IPS-NIHi11 (cell line): ENCODE measurements at places on chromosomes 2 and 18.

DNA sequence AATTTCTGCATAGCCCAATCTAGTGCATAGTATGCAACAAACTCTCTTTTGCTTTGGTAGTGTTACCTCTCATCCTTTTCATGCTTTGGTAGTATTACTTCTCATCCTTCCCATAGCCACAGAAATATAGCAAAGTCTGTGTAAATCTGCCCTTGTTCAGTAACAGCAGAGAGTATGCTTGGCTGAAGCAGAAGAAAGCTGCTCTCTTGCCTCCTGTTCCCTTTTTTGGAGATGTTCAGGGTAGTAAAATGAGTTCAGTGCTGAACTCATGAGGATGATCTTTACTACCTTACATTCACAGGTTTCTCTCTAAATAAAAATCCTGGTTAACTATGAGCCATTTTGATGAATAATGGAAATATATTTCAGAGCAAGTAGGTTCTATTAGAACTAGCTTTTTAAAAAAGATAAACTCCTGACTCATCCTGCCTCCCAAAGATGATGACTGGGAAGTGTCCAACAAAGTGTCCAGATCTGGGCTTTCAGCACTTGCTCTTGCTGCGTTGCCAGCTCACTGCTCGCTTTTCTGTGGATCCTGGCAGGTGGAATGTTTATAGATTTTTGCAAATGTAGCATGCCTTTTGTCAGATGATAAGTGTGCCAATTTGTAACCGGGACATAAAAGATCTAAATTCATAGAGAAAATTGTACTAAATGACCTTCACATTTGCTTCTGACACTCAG lies 29.4 kb upstream of the CHMP3 start:
- DNase-seq: no peak

DNA sequence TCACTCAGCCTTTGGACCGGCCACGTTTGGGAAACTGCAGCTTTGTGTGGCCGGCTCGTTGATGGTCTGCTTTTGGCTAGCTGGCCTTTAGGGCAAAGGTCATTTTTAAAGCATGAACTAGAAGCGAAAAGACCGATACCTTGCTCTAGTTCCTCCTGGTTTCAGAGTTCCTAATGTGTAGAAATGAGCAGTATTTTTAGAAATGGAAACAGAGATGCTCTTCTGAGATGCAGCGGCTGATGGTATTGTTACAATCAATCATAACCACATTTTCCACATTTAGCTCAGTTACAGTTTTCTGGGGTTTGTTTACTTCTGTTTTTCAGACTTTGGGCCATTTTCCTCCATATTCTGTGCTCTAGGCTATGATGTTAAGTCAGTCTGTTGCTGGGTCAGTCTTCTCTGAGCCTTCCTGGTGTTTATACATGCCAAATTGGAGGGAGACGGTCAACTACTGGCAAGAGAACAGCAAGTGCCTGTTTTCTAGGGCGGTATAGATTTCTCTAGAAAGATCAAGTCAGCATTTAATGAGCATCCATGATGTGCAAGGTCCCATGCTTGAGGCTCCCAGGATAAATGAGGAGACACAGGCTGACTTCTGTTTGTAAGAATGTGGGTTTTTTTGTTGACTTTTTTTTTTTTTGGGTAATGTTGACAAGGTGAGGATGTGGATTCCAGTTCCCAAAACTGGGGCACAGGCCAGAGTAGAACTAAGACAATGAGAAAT lies 28.0 kb downstream of the RNF144A start:
- DNase-seq: no peak

DNA sequence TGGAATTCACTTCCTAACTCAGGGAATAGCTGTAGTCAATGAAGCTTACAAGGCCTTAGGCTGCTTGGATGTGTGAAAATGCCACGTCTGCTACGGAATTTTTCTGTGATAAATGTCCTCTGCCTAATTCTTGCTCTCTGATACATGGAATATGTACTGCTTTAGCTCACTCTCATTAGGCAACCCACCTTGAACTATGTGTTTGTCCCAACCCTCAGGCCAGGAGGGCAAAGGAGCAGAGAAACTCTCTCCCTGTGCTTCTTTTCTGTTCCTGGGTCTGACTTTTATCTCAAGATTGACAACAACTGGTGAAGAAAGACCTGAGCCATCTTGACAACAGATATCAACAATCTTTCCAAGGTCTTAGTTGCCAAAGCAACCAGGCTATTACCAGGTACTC lies 143.9 kb downstream of the GCA start:
- DNase-seq: no peak

- DNase-seq: peak; percentile 83
Measured at GRCh38 chr18:22169011-22169888, at the start of gene GATA6. GATA6 (plus strand) TSS chr18:22169589; CDS start chr18:22171145, 1,556 bp downstream.

DNA sequence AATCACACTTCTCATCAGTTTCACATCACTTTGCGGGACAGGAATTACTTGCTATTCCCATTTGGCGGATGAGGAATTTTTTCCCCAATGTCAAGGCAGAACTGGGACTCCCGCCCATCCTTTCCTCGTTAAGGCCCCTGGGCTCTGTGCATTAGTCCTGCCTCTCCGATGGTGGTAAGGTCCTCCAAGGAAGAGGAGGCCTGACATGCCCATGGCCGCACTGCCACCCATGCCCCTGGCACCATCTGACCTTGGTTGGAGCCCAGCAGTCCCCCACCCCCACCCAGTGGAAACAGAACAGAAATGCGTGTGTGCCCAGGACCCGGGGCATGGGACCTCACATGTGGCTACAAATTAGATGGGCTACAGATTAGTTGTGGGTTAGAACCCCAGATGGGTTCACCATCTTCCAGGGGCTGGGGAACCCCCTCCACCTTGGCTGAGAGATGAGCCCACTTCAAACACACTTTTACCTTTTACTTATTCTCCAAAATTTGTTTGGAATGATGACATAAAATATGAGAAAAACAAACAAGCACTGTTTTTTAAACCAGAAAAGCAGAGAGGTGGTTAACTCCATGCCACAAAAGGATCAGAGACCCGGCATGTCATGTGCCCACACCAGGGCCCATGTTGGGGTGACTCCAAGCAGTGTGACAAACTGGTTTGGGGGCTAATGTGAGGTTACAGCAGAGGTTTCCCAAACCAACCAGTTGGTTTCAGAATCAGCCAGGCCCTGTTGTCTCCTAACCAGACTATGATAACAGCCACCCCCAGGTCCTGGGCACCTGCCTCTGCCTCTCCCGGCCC lies 11.0 kb upstream of the DUSP2 start:
- no peak for DNase-seq

- no peak for DNase-seq
Measured at GRCh38 chr2:9815844-9816279, 27.4 kb upstream of the TAF1B start.

GRCh38 chr2:143877876-143878530 lies 641.9 kb downstream of the ZEB2 start:
- DNase-seq: no peak

DNA sequence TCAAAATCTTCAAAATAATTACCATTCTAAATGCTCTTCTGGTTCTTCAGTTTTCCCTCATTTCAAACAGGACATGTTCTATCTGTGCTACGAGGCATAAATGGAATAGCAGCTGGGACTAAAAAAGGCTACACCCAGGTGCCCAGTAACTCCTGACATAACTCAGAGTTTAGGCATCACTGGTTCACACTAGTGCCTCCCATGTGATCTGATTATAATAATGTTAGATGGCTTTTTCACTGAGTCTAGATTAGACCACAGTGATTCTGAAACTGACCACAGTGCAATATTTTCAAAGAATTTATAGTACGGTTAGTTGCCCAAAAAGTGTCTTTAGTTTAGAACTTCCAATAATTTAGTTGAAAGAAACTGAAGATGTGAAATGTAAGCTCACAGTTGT lies 123.3 kb downstream of the CCBE1 start:
- no peak for DNase-seq

DNA sequence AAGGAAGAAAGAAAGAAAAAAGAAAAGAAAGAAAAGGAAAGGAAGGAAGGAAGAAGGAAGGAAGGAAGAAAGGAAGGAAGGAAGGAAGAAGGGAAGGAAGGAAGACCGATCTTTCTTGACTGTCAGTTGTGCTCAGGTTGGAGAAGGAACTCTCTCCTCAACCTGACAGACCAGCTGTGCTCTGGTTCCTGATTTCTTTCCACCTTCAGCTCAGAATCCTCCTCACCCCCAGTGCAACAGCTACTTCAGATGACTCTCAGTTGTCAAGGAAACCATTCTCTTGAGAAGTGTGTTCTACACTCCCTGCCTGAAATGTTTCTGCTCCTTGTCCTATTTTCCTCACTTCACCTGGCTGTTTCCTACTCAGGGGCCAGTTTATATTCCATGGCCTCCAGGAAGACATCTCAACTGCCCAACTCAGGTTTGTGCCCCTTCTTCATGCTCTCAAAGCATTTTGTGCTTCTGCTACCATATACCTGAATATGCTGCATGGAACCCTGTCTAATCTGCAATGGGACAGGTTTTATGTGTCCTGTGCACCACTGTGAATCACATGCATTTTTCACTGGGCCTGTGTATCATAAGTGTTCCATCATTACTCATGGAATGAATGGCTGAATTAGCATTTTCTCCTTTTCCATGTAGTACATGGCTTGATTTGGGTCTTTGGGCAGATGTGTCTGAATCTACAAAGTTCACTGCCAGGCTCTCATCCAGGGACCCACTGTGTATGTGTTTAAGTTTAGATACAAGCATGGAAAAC lies 32.8 kb upstream of the DOCK10 start:
- no peak for DNase-seq

DNA sequence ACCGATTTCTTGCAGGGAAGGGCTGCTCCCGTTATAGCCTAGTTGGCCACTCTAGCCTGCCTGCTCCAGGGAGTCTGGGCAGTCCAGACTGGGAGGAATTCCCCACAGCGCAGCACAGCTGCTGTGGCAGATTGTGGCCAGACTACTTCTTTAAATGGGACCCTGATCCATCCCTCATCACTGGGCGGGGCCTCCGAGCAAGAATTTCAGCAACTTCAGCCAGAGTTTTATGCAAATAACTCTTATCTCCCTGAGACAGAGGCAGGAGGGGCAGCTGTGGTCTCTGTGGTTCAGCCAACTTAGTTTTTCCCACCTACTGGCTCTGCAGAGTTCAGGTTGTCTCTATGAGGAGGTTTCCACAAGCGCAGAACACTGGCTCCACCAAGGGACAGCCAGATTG lies 1583.2 kb downstream of the SUCLG1 start:
- no peak for DNase-seq

DNA sequence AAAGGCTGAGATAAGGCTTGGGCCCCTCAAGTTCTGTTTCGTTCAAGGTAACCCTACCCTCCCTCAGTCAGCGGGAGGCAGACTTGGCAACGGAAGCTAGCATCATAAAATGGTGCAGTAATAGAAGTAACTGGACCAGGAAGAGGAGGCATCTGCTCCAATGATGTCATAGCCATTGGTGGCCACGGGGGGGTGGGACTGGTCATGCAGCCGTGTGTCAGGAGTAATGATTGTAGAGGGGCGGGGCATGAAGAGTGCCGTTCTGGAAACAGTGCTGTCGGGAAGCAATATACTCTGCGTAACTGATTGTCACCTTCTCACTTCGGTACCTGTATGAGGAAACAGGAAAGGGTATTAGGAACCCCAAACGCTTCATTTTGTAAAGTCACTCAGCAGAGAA lies 6.9 kb upstream of the POLR2D start:
- peak; percentile 36 for DNase-seq

DNA sequence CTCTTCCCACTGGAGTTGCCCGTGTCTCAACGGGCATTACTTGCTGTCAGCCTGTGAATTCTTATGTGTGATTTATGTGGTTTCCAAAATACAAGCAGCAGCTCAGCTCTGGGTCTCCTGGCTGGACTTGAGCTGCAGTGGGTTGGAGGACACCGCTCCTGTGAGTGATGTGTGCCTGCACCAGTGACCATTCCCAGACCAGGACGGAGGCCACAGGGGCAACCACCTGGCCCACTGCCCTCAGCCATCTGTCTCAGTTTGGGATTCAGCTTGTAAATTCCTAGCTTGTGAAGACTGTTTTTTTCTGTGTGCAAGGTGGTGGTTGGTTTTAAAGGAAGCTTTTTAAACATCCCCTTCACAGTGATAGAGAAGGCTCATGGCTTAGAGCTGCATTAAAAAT lies 261.0 kb downstream of the BCL2 start:
- DNase-seq: no peak

- no peak for DNase-seq
Measured at GRCh38 chr18:64115881-64116280, 33.0 kb downstream of the LINC00305 start.

- DNase-seq: no peak
Measured at GRCh38 chr2:160301420-160301819, 101.3 kb upstream of the ITGB6 start.
